ENCODE measurements at places on chromosomes 11 and 22.

GRCh38 chr22:38327396-38327795 lies 10.2 kb upstream of the CSNK1E start:
- DNase-seq: no peak

GRCh38 chr11:72750086-72750485 lies 2.1 kb downstream of the ARAP1 start:
- no peak for DNase-seq

GRCh38 chr11:34869425-34869824 lies 46.8 kb downstream of the APIP start:
- DNase-seq: no peak

DNA sequence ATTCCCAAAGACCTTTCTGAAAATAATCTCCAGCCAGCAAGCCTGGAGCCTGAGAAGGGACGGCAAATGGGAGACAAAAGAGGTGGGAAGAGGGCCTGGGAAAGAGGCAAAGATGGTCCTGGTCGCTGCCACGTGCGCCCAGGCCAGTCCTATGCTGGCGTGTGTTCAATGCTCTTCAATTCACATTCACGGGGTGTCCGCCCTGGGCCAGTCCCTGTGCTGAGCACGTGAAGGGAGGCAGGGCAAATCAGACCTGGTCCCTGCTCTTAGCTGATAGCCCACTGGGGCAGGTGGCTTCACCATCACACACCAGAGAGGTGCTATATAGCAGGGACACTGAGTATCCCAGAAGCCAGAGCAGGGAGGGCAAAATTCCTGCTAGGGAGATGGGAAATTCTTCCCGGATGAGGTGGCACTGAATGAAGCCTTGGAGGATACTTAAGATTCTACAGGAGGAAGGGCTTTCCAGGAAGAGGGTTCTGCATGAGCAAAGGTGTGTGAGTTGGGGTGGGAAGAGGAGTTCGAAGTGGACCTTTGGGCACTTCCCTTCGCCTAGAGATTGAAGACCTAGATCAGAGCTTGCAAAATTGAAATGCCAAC lies 148.2 kb downstream of the CHST1 start:
- no peak for DNase-seq

DNA sequence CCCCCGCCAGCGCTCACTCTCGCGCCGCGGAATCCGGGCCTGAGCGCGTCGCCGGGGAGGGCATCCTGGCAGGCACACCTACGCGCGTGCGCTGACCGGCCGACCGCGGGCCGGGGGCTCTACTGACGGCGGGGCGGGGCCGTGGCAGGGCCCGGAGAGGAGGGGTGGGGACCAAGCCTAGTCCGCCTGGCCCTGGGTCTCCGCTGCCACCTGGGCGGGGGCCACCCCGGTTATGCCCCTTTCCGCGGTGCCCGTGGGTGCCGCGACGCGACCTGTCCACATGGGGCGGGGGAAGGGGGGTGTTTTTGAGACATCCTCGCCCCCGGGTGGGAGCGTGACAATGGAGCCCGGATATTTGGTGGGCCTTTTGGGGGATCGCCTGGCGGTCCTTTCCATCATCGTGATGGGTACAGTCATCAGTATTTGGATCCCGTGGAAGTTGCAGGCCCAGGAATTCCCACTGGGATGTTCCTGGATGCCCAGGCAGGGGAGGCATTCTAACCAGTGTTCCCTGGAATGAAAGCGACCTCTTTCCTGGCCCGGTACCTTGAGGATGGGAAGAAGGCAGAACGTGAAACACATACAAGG lies 2.2 kb downstream of the NCAM1 start:
- no peak for DNase-seq

DNA sequence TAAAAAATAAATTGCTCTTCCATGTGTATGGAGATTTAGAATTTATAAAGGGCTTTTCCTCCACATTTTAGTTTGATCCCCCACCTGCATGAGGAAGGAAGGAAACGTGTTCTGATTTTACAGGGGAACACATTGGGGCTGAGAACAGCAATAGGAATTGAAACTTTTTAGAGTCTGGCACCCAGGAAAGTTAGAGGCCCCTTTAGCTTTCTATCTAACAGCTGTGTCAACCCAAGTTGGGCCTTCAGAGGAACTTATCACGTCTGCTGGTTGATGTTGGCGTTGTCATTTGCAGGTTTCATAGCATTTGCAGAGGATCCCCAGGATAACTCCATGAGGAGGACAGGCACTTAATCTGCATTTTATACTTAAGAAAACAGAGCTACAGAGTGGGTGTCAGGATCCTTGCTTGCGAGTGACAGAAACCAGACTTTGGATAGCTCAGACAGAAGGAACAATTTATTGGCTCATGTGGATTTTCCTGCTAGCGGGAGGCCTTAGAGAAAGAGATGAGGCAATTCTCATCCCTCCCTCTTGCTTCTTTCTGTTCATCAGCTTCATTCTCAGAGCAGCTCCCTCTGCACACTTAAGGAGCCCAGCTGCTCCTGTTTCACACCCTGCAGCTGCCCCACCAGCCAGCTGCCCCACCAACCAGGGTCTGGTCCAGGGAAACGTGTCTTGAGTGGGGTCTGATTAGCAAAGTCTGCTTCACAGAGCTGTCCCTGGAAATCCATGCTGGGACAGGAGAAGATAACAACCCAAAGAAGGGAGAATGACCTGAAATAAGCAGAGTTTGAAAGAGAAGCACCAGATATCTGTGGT lies 92.5 kb upstream of the OR4B1 start:
- no peak for DNase-seq

Measured in activated CD4-positive, CD25-positive, alpha-beta regulatory T cell treated with anti-CD3 and anti-CD28 coated beads, Interleukin-2, amount 50 U/mL, for 16 hours (primary cell).